CD4-positive, alpha-beta T cell treated with Interleukin-6 at 100 ng/mL for 8 hours (primary cell): ENCODE measurements at places on chromosomes 11 and 22.

DNA sequence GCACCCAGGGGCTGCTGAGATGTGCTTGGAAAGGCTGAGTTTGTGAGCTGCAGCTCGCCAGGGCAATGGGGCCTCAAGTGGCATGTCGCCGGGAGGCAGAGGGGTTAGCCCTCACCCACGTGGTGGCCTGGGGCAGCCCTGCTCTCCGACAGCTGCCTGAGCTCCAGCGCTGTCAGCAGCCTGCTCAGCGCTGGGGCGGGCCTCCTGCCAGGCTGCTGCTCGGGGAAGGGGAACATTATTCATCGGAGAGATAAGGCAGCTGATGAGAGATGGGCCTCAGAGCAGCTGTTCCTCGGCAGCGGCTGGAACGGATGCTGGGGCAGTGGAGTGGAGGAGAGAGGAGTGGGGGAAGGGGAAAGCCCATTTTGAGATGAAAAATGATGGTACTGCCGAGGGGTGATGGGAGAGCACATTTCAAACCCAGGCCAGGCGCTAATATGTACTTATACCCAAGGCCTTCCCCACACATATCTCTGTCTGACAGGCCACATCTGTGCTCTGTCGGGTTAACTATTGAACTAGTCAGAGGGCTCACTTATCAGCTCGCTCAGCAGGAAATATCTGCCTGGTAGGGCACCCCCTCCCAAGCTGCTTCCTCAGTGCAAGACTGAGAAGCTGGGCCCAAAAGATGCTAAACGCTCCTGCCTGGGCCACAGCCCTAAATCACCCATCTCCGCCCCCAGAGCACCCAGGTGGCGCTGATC lies 79.5 kb downstream of the TIMP3 start:
- DNase-seq, result no peak

GRCh38 chr22:33018232-33018864 lies 39.8 kb downstream of the SYN3 start:
- DNase-seq, result peak; percentile 7

GRCh38 chr11:70848243-70848750 lies 404.1 kb downstream of the SHANK2 start:
- DNase-seq, result no peak

- no peak for DNase-seq
Measured at GRCh38 chr22:25555586-25555985, 8.9 kb upstream of the GRK3 start.

- no peak for DNase-seq
Measured at GRCh38 chr22:27692243-27692642, 109.3 kb downstream of the MN1 start.

DNA sequence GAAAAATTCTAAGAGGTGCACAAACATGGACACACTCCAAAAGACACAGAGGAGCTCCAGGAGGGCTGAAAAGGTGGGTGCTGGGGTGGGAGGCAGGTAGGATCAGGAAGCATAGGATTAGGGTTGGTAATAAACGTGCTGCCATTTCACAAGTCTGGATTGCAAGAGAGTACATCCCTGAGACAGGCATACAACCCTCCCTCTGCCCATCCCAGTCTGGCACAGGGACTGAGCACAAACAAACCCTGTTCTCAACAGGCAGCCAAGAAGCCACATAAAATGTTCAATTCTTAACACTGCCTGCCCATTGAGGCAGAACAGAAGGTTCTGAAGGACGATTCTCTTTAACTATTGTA lies 18.5 kb downstream of the SLC35F2 start:
- no peak for DNase-seq

DNA sequence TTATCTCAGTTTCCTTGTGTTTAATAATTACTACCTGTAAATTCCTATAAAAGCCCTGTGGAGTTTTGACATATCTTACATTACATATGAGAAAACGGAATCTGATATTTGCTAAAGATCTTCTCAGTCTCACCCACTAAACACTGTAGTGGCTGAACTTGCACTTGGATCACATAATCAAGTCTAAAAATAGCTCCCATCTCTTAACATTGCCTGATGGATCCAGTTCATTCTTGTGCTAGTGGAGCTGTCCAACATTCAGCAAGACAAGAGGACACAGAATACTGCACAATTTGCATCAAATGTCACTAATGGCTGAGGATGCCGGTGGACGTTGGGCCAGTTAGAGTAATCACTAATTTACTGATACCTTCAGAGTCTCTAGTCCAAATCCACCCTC lies 569.9 kb upstream of the ANO5 start:
- DNase-seq, result no peak

DNA sequence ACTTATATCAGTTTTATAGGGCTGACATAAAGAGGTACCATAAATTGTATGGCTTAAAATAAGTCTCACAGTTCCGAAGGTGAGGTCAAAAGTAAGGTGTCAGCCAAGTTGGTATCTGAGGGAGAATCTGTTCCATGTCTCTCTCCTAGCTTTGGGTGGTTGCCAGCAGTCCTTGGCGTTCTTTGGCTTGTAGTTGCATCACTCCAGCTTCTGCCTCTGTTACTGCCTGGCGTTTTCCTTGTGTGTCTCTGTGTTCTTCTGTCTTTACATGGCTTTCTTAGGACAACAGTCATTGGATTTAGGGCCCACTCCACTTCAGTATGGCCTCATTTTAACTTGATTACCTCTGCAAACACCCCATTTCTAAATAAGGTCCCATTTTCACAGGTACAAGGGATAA lies 16.7 kb downstream of the MMP7 start:
- DNase-seq, result no peak

DNA sequence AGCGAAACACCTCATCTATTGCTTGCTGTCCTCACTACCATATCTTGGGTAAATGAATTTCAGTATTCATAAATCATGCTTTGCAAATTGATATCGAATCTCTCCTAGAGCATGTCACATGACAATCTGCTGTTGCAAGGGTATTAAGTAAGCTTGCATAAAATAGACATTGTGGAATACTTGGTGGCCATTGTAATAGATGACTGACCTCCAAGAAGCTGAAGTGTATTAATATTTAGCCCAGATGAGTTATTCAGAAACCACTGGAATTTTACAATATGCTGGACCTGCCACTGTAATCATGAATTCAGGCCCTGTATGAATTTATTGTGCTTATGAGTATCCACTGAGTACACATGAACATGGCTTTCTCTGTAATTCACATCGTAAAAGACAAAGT lies 289.7 kb upstream of the ARHGAP42 start:
- DNase-seq, result no peak
